ENCODE measurements at places on chromosomes 1 and 21. TPM values are rescaled to one million over a fixed set of nuclear protein-coding genes. Genes with fewer than 3 reads are reported as not detected.
A peak's percentile ranks its signal among the peaks of the same experiment; 100 is the strongest.

Gene RNU1-3
- polyA plus RNA-seq = 56.9 TPM

Gene MARK1
- polyA plus RNA-seq = not detected

Gene SYNC
- not detected for polyA plus RNA-seq

Gene SEC16B
- not detected for polyA plus RNA-seq

Gene HCN3
- not detected for polyA plus RNA-seq

DNA sequence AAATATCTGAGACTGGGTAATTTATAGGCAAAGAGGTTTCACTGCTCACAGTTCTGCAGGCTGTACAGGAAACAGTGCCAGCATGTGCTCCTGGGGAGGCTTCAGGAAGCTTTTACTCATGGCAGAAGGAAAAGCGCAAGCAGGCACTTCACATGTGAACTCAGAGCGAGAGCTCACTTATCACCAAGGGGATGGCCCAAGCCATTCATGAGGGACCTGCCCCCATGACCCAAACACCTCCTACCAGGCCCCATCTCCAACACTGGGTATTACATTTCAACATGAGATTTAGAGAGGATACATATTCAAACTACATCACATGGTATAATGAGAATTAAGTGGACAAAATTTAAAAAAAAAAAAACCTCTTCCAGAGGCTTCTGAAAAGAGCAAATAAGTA, 13.7 kb downstream of the WASF2 start:
- H3K27ac ChIP-seq = peak overlapping the region; percentile 95
- H3K36me3 ChIP-seq = peaks cover 8% of the 10 kb centered on the region
- H3K27me3 ChIP-seq = no peaks in the 10 kb centered on the region
- no peak for DNase-seq
- H3K4me3 ChIP-seq = peak overlapping the region; percentile 55

DNA sequence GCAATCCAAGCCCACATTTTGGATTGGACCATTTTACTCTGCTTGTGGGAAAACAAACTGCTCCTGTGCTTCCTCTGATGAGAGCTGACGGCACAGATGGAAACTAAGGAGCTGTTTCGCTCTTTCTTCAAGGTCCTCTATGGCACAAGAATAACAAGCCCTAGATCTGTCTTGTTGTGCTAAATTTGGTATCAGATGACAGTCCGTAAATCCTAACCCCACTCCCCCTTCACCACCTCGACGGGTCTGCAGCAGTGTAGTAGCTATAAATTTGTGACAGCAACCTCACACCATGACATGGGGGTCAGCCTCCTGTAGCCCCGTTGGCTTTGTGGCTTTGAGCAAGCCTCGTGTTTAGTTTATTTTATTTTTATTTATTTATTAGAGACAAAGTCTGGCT, 85.9 kb downstream of the ADSS2 start:
- no peak for DNase-seq
- H3K27ac ChIP-seq = no peak overlapping the region
- no peaks in the 10 kb centered on the region for H3K27me3 ChIP-seq

DNA sequence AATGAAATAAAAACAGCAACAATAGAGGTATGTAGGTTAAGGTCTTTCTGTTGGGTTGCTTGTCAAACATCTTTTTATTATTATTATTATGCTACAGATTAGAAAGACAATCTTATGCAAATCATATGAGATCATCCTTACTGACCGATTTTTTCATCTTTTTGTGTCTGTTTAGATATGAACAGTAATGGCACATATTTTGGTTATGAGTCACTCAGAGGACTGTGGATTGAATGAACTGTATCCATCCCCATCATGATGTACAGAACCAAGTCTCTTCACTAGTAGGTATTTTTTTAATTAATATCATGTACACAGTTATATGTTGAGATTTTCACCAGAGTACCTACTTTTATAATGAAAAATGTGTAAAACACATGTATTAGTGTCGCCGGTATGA, 159.1 kb downstream of the CHRM3 start:
- H3K36me3 ChIP-seq = no peaks in the 10 kb centered on the region

- H3K4me1 ChIP-seq = peaks cover 5% of the 10 kb centered on the region
- H3K4me3 ChIP-seq = no peak overlapping the region
- DNase-seq = no peak
- peak overlapping the region; percentile 21 for H3K27ac ChIP-seq
- H3K36me3 ChIP-seq = peaks cover 21% of the 10 kb centered on the region
Measured at GRCh38 chr1:27990920-27991537, 31.3 kb downstream of the XKR8 start.

DNA sequence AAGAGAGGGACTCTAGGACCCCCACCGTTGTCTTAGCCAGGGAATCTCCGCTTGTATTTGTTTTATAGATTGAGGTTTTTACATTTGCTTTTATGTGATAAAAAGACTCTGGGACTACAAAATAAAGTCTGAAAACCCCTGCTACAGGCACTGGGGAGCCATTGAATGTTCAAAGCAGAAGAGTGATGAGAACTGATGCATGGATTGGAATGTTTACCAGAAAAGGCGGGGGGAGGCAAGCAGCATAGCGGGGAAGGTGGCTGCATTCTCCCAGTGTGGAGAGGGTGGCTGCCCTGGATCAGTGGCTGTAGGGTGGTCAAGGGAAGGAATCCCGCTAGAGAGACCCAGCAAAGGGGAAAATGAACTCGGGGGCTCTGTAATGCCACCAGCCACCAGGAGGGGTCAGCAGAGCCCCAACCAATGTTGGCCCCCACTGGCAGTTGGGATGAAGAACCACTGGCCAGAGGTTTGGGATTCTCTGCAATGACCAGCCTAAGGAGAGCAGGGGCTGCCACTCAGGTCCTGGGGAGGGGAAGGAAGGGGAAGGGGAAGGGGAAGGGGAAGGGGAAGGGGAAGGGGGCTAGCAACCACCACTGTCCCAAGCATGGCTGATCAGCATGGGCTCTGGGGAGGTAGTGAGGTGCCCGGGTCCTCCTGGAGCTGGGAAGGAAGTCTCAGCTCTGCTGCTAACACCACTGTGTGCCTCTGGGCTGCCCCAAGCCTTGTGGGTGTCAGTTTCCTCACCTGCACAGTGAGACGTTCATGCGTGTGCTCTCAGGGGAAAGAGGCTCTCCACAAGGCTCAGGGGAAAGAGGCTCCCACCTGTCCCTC, 19.2 kb upstream of the PEF1 start:
- H3K27ac ChIP-seq = no peak overlapping the region
- H3K36me3 ChIP-seq = no peaks in the 10 kb centered on the region
- peak overlapping the region; percentile 11 for H3K4me3 ChIP-seq

- no peaks in the 10 kb centered on the region for H3K36me3 ChIP-seq
- no peak overlapping the region for H3K4me3 ChIP-seq
- no peaks in the 10 kb centered on the region for H3K27me3 ChIP-seq
- H3K27ac ChIP-seq = no peak overlapping the region
- H3K4me1 ChIP-seq = no peaks in the 10 kb centered on the region
Measured at GRCh38 chr1:195173753-195174152, 1434.5 kb downstream of the KCNT2 start.

DNA sequence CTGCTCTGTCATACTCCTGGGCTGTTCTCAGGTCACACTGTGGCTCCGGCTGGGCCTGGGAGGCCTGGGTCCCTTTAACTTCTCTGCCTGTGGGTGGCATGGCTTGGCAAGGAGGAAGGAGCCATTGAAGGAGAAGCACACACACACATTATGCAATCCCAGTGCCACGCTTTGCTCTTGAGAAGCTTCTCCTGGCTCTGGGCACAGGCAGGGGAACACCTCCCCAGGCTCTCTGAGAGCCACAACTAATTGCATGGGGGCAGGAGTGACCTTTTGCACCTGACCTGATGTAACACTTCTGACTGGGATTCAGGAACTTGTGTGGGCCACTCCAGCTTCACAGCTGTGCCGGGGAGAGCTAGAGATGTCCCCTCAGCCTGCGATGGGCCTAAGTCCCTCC, 23.1 kb downstream of the LGR6 start:
- no peak overlapping the region for H3K4me3 ChIP-seq
- no peak overlapping the region for H3K27ac ChIP-seq
- no peak for DNase-seq

Measured in naive B cell (primary cell).